ENCODE measurements at places on chromosomes 12 and 14.
A peak's percentile ranks its signal among the peaks of the same experiment; 100 is the strongest.

DNA sequence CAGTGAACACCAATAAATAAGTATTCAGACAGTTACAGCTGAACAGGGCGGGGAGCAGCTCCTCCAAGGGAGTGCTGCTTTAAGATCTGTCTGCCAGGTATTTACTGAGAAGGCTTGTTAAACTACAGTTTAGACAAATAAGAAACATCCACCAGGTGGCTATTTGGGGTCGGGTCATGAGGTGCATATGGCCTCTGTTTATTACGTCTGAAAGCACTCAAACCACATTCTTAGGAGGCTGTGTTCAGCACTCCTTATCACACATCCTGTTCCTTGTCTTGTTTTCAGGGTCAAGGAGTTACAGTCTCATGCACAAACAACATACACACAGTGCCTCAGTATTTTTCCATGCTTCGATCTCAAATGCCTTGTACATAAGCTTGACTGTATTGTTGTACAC is 78.8 kb downstream of the KCNMB4 start:
- DNase-seq, result no peak

DNA sequence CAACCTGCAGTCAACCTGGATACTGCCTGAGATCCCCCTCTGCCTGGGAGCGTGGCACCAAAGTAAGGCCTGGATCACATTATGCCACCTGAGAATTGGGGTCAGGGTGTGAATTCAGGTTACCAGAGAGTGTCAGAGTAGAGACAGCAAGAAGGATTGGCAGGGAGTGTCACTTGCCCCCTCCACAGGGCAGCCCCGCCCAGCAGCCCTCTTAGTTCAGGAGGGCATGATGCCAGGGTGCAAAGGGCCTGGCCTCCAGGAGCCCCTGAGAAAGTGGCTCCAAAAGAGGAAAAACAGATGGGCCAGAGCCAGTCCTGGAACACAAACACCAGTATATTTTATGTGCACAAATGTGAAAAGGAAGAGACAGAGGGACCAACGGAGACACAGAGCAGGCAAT is 18.6 kb downstream of the TMEM229B start:
- DNase-seq, result no peak

GRCh38 chr12:101939306-101939705 is 61.9 kb downstream of the DRAM1 start:
- no peak for DNase-seq

DNA sequence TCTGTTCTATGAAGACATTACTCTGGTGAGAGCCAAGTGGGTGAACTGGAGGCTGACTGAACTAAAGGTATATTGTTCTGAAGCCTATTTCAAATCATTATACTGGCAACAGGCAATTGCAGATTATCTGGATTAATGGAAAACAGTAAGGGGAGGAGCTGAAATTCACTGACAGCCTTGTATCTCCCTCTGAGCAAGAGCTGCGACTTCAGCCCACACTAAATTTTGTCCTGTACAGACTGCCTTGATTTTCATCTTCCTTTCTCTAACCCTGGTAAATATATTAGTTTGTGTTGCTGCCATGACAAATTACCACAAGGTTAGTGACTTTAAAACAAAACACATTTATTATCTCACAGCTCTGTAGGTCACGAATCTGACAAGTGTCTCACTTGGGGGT is 231.1 kb downstream of the SLC2A13 start:
- DNase-seq, result no peak

DNA sequence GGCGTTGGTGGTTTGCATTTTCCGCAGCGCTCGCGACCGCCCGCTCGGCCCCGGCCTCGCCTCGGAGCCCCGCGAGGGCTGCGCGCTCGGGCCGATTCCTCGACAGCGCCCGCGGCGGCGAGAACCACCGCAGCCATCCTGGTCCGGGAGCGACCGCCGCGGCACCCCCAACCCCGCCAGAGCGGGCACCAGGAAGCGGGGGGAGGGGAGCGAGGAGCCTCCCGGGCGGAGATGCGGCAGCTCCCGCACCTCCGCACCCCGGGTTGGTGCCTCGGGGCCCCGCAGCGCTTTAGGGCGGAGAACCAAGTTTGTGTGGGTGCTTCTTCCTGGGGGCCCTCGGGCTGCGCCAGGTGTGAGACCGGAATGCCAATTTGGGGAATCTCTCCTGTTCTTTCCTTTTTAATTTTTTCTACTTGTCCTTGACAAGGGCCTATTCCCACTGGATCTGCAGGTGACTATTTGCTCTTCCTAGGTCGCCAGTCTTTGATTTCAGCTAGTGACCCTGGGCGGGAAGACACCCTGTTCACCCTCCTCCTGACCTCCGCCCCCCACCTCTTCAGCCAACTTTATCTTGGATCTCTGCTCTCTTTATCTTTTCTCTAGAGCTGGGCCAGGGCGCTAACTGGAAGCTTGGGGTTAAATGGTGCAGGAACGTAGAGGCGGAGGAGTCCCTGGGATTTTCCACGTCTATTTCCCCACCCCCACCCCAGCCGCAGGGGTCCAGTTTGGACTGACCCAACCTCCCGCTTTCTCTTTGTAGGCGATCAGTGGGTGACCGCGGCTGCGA is at the start of gene SOCS2:
TSS of gene SOCS2 (plus strand) at position 751 of the 787 bp plus-strand sequence. CDS start 223 bp downstream, outside the sequence.
- DNase-seq, result peak; percentile 61

GRCh38 chr14:99559286-99559990 is 44.6 kb downstream of the CCDC85C start:
- DNase-seq, result no peak

DNA sequence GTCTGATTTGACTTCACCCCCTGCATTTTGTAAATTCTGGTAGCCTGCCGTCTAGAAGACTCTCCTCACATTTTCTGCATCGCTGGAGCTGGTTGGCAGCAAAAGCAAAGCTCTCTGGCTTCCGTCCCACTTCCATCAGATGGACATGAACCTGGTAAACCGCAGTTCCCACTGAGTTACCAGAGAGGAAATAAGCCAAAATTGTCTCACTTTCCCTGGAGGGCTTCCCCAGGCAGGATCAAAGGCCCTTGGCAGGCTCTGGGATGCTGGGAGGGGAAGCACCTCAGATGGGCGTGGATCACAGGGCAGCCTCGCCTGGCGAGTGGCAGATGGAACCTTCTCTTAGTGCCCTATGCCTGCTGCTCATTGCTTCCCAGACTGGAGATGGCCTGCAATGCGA is 243.5 kb downstream of the TMEM132C start:
- no peak for DNase-seq

- DNase-seq, result no peak
Observed at GRCh38 chr12:42086031-42086430, 58.6 kb downstream of the GXYLT1 start.

DNA sequence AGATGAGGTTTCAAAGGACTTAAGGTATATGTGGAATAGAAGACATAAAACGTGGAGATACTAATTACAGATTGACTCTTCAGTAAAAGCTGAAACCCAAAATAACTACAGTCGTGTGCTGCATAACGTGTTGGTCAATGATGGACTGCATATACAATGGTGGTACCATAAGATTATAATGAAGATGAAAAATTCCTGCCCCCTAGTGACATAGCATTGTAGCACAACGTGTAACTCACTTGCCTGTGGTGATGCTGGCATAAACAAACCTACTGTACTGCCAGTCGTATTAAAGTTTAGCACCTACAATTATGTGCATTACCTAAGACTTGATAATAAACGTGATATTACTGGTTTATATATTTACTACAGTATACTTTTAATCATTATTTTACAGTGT is 150.3 kb downstream of the LRRK2 start:
- DNase-seq, result no peak

DNA sequence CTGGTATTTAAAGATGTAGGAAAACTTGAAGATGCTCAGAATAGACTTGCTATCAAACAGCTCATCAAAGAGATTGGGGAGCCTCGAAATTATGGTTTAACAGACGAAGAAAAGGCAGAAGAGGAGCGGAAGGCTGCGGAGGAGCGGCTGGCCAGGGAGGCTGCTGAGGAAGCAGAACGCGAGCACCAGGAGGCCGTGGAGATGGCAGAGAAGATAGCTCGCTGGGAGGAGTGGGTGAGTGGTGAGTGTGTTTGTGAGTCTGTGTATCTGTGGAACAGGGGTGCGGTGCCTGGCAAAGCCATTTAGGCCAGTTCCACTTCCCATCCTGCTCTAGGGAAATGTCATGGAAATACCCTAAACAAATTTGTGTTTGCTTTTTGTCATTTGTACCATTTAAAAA is 19.2 kb upstream of the PAPOLA start:
- DNase-seq, result no peak
